AG04449 (cell line): ENCODE measurements at places on chromosomes 4 and X.

- no peak for DNase-seq
Observed at GRCh38 chr4:83323136-83323535, 11.5 kb downstream of the HPSE start.

- no peak for DNase-seq
Observed at GRCh38 chr4:138255917-138256597, 13.9 kb upstream of the SLC7A11 start.

DNA sequence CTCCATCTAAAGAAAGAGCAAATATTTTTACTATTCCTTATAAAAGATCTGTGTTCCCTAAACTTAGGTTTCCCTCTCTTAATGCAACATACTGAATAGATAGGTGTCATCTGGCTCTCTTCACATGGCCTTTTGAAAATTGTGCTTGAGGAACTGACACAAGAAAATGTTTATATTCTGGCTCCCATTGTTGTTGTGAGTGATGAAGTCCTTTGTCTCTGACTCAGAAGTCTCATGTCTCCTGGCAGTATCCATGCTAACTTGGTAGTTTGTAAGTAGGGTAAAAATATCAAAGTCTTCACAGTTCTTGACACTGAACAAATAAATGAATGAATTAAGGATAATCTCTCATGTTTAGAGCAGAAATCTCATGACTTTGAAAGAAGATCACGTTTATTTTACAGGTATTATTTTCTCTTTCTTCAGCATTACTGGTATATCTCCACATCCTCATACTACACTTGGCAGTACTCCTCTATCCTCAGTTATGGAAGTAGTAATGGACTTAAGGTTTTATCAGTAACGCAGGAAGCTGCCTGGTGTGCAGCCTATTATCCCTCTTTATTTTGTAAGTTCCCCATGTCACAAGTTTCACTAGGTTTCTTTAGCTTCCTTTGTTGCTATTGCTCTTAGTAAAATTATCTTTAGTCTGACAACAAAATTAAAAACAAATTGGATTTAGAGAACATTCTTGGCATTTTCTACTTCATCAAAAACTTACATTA lies 14.2 kb upstream of the PABPC4L start:
- DNase-seq, result no peak

DNA sequence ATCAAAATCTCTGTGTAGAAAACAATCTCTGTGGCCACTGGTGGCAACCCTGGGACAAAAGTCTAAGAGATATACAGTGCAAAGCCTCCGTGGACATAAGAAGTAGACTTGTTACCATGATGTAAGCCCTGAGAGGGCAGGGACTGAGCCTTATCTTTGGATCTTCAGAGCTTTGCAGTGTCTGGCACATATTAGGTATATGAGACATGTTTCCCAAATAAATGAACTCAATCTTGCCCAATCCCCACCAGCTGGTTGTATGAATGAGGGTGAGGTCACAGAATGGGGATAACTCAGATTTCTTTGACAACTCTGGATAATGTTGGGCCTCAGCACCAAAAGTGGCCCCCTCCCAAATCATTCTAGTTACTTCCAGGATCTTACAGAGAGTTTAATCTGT lies 511.4 kb upstream of the DIPK2B start:
- DNase-seq, result no peak

DNA sequence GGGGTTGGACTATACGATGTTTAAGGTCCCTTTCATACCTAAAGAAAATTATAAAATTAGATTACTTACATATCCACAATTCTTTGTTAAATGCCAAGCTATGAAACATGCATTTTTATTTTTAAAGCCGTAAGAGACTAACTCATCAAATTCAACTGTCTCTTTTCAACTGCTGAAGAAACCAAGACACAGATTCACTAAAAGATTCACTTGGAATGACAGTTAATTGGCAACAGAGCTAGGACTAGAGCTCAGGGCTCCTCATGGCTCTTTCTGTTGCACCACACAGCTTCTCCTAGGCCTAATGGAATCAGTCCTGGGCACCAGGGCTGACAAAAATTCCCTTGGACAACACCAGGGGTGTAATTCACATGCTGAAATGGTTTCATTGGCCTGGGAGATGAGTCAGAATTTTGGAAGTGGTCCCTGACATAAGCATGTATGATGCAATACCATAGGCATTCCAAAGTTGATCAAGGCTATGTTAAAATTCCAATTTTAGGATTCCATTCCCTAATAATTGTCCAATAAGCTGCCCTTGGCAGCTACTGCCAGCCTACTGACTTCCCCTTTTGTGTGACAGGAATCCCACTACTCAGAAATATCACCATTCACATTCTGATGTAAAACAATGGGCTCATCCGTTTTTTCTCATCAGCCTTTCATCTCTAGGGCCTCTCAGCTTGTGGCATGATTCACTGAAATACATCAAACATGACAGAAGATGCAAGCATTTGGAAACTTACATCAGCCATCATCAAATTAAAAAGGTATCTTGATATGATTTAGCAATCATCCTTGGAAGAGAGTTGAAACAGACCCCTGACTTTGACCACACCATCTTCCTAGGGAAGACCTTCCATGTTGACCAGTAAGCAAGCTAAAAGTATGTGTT lies 54.2 kb downstream of the PLAC1 start:
- DNase-seq, result peak; percentile 67

DNA sequence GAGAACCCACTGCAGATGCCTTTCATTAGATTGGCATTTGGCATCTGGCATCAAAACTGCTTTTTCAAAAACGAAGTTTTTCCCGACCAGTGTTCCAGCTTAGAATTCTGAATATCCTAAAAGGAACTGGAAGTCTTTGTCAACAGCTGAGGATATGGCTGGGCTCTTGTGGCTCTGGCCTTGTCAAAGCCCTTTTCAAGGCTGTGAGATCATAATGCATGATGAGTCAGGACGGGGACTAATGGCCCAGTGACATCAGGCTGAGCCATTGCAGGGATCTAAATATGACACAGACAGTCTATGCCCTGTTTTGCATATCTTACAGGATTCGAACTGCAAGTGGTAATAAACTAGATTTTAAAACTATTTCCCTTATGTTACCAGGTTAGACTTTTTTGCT lies 306.4 kb downstream of the PTTG2 start:
- DNase-seq, result no peak
